SW 1271 (cell line): ENCODE measurements at places on chromosomes 12 and 14.

- peak; percentile 40 for DNase-seq
Observed at GRCh38 chr12:14810953-14811483, 3.0 kb downstream of the SMCO3 start.

DNA sequence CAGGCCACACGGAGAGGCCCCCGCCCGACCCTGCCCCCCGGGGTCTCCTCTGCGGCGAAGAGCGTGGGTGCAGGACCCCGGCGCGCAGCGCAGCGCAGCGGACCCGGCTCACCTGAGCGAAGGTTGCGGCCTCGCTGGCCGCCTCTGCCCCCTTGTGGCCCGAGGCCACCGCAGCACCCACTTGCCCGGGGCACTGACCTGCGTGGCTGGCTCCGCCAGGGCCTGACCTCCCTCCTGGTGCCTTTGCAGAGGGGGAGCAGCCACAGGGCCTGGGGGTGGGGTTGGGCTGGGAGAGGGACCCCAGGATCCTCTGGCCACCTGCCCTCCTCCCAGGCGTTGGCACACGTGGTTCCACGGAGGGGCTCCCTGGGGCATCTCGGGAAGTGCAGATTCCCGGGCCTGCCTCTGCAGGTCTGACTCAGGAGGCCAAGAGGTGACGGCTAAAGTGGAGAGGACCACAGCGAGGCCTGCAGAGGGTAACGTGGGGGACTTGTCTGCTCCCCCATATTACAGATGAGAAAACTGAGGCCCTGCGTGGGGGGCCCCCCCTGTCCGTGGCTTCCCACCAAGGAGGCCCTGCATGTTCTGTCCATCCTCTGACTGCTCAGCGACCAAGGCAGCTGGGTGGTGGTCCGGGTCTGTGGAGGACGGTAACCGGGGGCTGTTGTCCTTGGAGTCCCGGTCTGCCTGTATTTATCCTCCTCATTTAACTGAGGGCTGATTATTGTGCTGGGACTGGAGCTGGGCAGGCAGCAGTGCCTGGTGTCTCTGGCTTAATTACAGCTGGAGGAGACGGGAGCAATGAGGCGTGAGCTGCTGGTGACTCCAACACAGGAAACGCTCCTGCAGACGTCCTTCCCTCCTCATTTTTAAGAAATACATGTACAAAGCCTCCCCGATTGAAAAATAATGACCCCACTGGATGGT, 67.9 kb upstream of the BEGAIN start:
- DNase-seq: no peak

DNA sequence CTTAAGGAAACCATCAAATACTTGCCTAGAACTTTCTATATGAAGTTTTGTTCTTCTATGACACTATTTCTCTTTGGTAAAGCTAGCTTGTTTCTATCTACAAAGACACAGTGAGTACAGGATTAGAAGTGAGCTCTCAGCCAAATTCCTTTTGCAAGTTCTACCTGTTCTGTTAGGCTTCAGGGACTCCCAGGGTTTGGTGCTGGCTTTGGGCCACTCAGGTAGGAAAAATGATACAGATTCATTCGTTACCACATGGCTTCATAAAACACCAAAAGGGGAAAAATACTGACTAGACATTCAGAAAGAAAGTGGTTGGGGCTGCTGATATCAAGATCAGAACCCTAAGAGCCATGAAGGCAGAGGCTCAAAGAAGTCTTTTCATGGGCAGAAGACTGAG, 13.8 kb downstream of the ZC2HC1C start:
- no peak for DNase-seq

GRCh38 chr12:116633476-116633875, 74.3 kb downstream of the MAP1LC3B2 start:
- DNase-seq: no peak

GRCh38 chr12:49563951-49564685, 3.8 kb downstream of the MCRS1 start:
- no peak for DNase-seq

GRCh38 chr12:27973487-27973890, 956 bp upstream of the PTHLH start:
- DNase-seq: no peak

DNA sequence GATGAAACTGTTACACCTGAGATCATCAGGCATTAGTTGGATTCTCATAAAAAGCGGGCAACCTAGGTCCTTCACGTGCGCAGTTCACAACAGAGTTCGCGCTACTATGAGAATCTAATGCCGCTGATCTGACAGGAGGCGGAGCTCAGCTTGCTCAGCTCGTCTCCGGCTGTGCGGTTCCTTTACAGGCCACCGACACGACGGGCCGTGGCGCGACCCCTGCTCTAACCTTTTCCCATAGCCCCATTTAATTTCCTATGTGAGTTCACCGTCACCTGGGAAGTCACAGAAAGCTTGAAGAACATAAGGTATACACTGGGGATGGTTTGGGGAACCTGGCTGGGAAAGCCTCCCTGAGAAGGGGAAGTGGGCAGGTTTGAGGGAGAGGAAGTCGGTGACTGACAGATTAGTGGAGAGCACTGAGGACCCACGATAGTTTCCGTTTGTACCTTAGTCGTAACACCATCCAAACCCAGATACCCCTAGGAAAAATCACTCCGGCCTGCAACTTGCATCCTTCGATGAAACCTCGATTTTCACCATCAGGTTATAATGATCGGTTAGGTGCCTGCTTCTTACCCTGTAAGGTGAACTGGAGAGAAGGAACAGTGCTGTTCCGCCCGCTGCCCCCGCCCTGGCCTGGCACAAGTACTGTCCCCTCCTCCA, 2.8 kb upstream of the AAAS start:
- no peak for DNase-seq

DNA sequence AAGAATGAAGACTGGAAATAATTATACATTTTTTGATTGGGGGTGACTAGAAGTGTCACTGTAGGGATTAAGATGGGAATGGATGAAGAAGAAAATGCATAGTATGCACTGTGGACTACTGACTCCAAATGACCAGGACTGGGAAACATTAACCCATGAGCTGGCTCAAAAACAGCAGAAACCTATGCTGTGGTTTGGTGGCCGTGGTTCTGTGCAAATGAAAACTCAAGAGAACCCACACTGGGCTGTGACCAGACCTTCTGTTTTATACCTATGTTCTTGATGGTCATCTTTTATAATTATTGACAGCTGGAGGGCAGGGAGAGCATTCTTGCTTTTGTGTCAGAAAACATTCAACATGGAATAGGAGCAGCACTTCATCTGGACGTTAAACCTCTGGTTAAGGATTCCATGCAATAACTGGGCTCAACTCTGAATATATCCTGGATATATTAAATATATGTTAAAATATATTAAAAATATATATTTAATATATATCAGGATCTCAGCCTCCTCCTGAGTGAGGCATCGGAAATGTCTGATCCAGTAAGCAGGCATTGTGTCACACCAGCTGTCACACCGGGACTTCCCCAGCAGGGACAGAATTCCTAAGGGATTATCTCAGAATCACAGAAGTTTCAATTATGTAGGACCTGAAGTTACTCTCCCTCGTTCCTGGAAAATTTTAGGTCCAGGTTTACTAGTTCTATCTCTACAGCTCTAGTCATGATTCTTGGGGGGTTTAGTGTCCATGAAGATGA, 48.5 kb downstream of the BBS10 start:
- DNase-seq: no peak

- DNase-seq: no peak
Observed at GRCh38 chr14:53956427-53957201, at the start of gene BMP4. BMP4 (minus strand) TSS chr14:53956825; CDS start chr14:53952222, 4,603 bp downstream.

DNA sequence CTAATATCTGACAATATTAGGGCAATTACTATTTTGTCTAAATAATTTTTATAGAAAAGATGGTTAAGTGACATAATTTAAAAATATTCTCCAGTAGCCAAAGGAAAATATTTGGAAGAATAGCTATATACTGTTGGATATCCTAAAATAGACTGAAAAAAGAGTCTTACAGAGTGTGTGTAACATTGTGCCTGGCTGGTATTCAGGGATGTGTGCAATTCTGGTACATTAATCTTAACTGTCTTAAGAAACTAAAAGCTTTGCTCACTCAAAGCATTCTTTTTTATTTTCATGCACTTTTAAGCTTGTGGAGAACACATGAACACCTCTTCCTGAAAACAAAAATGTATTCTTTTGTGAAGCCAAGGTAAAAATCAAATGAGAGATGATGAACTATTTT, 10.1 kb upstream of the NR2C1 start:
- DNase-seq: no peak

DNA sequence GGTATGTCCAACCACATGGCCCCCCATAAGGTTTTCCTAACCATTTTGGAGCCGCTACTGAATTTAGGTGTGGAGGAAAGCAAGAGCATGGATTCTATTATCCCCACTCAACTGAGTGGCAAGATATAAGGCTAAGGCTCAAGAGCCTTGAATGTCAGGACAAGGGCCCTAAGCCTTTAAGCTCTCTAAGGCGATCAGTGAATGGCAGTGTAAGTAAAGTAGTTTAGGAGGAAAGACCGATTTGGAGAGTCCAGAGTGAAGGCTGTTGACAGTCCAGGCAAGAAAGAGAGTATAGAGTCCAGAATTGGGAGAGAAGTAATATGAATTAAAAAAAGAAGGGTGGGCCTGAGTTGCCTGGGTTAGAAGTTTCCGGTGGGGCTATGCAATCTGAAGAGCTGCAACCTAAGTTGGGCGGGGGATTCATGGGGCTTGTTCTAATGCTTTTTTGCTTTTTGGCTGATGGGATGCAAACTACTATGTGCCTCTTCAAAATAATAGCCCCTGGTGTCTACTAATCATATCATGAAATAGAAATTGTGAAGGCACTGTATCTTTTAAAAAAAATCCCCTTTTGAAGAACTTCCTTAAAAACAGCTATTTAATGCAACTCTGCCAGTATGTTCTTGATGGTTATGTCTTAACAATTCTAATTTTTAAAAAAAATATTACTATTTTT, at the start of gene SPIC:
SPIC (plus strand) TSS at position 626 of the 676 bp plus-strand sequence. CDS start 1,569 bp downstream, outside the sequence.
- DNase-seq: no peak

- DNase-seq: no peak
Observed at GRCh38 chr14:54207476-54208462, 189.0 kb upstream of the CDKN3 start.

GRCh38 chr12:89827592-89827991, 119.0 kb upstream of the ATP2B1 start:
- no peak for DNase-seq

DNA sequence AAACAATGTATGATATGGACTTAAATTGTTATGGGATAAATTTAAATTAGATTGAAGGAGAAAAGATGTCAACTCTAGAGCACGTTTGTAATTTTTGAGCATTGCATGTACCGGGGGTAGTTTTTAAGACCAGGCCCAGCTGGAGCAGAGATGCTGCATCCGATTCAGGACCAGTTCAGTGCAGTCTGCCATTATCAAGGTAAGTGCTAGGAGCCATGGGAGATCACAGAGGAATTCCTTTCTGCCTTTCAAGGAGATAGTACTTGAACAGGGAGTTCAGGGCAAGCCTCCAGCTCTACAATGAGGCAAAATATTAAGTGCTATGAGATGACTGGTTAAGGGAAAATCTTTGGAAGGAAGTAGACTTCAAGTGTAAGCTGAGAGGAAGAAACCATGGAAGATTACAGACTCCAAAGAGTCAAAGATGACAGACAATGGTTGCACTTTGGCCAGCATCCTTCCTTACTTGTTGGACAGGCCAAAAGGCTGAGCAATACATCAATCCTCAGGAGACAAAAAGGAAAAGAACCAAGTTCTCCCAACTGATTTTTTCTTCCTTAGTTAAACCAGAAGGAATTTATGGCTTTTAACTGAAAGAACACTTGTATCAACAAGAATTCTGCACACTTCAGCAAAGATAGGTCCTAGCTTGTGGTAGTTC, 113.2 kb upstream of the HIF1A start:
- DNase-seq: no peak

DNA sequence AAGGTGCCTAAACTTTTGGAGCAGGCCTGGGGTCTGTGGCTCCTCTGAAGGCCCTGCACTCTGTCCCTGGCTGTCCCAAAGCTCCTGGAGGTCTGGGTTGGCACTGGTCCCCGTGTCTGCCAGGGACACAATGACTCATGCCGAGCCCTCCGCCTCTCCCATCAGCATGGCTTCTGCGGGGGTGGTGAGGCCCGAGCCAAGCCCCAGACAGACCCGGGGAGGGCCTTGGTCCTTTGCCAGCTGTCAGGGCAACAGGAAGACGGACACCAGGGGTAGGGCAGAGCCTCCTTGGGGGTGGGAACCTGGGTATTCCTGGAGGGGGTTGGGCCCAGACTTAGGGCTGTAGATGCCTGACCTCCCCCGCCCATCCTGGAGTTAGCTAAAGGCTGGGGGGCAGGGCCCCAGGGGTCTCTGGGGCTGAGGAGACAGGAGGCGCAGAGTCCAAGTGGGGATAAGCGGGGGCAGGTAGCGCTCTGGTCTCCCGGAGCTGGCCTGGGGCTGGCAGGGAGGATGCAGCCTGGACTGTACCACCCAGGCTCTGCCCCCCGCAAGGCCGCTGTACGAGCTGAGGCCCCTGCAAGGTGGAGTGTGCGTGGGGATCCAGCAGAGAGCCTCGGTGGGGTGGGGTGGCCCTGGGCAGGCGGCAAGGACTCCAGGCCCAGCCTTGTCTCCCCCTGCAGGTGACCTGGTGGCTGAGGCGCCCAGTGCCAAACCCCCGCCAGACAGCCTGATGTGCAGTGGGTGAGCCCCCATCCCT, 16.4 kb upstream of the PUS1 start:
- DNase-seq: peak; percentile 22

- no peak for DNase-seq
Observed at GRCh38 chr12:19572920-19573558, 133.7 kb downstream of the AEBP2 start.

DNA sequence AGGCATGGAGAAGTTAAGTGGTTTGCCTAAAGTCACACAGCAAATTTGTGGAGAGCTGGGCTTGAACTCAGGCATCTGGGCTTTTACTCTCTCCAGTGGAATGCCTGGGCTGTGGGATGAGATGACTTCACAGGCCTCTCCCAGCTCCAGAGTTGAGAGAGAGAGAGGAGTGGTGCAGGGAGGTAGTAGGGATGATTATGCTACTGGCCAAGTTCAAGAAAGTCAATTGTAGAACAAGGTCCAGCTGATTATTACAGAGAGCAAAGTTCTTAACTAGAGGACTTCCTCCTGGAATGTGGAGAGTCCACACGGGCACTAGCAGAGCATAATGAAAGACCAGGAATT, 769 bp upstream of the EMP1 start:
- DNase-seq: peak; percentile 55

DNA sequence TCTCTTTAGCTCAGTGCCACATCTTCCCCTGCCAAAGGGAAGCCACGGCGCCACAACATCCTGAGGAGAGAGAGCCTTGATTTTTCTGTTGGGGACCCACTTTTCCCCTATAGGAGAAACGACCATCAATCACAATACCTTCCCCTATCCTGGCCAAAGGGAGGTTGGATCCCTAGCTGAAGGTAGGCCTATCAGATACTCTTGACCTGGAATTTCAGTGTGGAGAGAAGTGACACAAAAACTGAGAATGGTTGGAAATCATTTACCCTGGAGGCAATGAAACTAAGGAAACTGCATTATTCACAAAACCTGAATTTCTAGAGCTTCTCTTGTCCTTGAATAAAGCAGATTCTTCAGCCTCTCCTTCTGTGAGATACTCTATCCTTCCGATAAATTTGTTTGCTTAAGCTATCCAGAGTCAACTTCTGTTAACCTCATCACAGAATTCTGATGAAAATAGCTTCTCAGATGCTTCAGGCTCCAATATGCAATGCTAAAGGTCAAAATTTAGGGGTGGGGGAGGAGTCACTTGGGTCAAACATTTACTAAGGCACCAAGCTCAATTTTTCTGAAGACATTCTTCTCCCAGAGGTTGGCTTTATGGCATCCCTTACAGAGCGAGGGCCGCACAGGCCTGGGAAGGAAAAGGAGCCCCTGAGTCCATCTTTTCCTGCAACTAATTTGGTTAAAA, 27.0 kb upstream of the DUSP6 start:
- no peak for DNase-seq
